ENCODE measurements at places on chromosomes 16 and 17.

DNA sequence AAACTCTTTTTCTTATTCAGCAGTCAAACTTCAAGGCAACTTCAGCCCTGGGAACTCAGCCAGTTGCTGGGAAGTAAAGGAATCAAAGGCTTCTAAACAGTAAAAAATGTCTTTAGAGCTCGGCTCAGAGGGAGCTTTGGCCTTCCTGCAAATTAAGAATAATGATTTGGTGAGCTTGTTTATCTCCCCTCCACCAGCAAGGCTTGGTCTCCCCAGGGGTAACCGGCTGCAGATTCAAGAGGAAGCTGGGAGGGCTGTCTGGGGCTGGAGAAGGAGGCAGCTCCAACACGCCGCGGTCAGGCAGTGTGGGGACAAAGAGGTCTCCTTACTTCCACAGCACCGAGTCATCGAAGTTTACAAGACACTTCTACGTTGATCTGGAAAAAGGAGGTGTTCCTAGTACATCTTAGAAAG lies 17.7 kb upstream of the DOC2B start:
- DNase-seq, result no peak

DNA sequence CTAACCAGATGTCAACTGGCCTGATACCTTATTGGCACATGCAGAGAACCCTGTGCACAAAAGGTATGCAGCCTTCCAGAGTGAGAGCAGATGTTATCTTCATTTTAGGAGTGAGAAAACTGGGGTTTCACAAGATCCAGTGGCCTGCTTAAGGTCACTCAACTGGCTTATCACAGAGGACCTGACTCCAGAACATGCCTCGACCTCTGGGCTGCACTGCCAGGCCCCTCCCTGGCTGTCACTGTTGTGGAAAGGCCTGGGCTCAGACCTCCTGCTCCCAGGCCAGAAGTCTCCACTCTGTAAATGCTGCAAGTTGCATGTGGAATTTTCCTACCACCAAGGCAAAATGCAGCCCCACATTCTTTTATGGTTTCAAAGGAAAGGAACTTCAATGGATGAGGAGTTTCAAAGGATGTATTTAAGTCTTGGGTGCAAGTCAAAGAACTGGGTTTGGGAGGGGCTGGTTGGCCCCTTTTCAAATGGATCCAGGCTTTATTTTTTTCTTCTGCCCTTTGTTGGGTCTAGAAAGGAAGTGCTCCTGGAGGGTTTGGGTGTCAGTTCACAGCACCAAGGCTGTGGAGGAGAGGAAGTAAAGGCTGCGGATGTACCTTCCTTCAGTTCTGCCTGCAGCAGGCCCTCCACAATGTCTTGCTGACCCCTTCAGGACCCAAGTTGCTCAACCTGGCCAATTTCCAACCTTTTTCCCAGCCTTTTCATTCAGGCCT lies 30.4 kb upstream of the SMPD3 start:
- DNase-seq, result no peak

- DNase-seq, result no peak
Observed at GRCh38 chr17:47636273-47637030, 13.3 kb upstream of the KPNB1 start.

- DNase-seq, result no peak
Observed at GRCh38 chr16:84177741-84178073, 9.2 kb downstream of the TAF1C start.

- no peak for DNase-seq
Observed at GRCh38 chr17:9356488-9356911, 219.1 kb downstream of the STX8 start.

GRCh38 chr16:69784586-69784985 lies 22.5 kb downstream of the WWP2 start:
- DNase-seq, result no peak

GRCh38 chr16:53024045-53024444 lies 28.7 kb downstream of the CHD9NB start:
- no peak for DNase-seq

- no peak for DNase-seq
Observed at GRCh38 chr16:73629011-73629410, 581.1 kb upstream of the ZFHX3 start.

All from CMK (cell line).